ENCODE measurements at places on chromosomes 12 and 14. TPM values are rescaled to one million over a fixed set of nuclear protein-coding genes. Genes with fewer than 3 reads are reported as not detected.

DNA sequence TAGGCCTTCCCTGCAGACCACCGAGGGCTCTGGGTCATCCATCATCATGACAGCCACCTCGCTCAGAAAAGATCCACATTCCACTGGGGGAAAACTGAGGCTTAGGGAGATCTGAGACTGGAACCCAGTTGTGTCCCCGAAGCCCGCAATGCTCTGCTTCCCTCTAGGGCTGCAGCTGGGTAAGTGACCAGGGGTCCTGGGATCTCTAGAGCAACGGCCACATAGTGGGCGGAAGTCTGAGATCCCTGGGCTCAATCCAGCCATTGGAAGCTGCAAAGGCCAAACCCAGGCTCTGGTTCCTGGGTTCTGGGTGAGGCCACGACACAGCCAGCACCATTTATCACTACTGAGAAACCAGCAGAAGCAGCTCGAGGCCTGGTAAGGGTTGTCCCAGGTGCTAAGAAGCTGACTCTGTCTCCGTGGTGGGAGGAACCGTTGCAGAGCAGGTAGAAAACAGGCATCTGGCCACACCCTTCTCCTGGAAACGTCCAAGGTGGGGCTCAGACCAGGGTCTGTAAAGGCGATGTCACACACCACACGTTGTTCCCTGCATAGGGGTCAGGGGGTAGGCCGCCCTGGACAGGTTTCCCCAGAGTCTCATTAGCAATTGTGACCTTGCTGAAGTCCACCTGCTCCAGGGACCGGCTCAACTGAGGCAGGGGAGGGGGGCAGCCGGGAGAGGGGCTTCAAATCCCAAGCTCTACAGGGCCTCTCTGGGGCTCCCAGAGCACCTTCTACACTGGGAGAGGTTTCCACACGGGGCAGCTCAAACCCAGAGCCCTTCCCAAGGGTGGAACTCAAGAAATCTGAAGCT, 38.6 kb downstream of the BCL11B start:
- DNase-seq = no peak

GRCh38 chr12:116065606-116066005, 211.9 kb downstream of the MED13L start:
- DNase-seq = no peak

SRRM4 gene
- total RNA-seq = not detected

LYZ gene
- total RNA-seq = 3.5 TPM

GRCh38 chr12:104222976-104223375, 7.4 kb downstream of the TXNRD1 start:
- no peak for DNase-seq

DNA sequence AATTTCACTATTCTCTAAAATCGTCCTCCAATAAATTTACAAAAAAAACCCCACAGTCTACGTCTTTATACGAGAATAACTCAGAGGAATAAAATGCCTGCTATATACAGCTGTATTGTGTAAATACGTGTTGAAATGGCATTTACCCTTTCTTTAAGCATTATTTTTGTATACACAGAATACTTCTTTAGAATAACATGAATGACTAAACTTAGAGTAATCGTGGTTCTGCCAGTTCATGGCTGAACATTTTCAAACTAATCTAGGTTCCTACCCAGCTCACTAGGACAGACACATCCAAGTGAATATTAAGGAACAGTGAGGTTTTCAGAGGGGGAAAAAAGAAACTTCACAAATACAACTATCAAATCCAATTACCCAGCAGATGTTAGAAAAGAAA, 24.6 kb downstream of the DICER1 start:
- DNase-seq = no peak

- DNase-seq = no peak
These were observed 164 bp downstream of the KIF21A start for GRCh38 chr12:39442831-39443080.

DNA sequence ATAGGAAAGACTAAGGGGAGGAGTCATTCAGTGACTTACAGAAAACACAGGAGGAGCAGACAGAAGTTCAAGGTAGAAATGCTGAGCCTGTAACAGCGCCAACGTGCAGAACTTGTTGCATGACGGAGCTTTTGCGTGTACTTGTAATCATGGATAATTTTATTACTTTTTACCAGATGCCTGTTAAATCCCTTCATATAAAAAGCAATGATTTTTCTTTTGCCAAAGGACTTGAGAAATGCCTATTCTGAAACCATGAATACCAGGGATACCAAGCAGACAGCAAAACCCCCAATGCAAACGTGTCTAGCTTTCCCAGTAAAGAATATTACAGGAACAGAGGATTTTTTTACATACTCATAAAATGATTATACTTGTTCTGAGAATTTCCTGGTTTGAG, 163.6 kb upstream of the GSC start:
- no peak for DNase-seq

LALBA gene
- total RNA-seq = not detected

ESR2 gene
- not detected for total RNA-seq

All from right lobe of liver (tissue), 6 donors.